ENCODE measurements at places on chromosomes 7 and 10.

DNA sequence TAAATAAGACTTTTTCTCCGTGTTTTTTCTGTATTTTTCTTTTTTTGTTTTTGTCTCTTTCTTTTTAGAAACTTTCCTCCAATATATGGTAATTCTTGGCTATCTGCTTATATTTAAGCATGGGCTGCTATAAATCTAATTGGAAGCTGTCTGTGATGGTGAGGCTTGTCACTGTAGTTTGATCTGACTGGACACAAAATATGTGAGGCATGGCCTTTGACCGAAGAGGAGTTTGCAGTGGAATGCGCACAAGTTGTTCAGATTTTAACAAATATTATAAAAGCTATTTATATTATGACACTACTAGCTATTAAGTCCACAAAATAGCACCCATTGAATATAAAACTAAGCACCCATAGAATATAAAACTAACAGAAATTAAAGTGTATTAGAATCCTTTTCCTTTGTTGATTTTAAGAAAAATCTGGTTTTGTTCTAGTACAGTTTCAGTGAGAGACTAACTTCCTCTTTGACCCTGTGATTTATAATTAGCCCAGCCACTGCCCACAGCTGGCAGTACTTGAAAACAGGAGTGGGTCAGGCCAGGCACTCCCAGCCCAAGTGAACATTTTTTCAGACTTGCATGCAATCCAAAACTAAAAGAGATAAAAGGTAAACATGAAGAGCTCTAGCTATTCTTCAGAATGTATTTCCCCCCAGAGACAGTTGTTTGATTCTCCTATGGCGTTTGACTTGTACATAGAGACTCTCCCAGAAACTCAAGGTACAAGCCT lies 69.9 kb upstream of the FGL2 start:
- no peak for DNase-seq

- DNase-seq, result peak; percentile 99
These were observed 2.2 kb upstream of the TRIM8 start for GRCh38 chr10:102641880-102642735.

DNA sequence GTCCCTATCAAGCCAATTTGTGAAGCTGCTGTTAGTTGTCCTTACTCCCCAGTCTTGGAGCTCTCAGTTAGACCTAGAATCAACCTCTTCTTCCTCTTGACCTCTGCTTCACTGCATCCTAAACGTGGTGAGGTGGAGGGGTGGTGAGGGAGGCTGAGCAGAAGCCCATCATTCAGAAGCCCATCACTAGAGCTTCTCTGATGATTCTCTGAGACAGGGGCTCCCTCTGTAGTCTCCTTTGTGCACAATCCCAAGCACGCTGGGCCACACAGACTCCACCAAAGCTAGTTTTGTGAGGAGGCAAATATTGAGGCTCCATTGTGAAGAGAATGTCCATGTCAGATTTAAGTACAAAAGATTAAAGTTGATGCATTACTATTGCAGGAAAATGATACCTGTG lies 163.8 kb upstream of the PRSS1 start:
- no peak for DNase-seq

- no peak for DNase-seq
These were observed 24.6 kb upstream of the GLCCI1 start for GRCh38 chr7:7943951-7944350.

DNA sequence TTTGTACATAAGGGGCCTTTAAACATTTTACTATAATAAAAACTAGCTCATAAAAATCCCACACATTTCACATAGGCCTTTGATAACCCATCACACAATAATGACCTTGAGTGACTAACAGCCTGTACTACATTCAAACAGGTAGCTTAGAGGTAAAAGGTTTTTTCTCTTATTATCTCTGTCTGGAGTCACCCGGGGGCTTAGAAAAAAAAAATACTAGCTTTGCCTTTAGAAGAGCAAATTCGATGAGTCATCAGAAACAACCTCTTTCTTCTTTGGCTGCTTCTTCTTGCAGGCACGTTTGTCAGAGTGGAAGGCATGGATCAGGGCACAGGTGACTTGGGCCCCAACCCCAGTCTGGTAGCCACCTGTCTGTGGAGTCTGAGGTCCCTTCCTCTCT lies 43.4 kb upstream of the ADO start:
- peak; percentile 15 for DNase-seq

DNA sequence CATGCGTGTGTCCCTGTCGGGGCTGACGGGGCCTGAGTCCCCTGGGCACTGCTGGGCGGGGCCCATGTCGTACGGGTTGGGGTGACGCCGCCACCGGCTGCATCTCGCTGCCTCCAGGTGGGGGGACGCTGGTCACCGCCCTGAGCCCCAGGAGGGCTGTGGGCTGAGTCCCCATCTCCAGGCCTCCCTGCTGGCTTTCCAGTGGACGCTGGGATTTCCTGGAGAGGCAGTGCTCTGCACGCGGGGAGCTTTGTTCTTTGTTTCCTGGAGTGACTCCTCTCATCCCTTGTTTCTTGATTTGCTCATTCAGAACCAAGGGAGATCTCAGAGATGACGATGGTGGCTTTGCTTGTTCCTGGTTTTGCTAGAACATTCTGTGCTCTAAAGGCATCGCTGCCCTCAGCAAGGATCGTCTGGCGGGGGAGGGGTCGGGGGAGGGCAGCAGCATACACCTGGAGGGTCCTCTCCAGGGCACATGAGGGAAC lies 21.0 kb downstream of the PWWP2B start:
- no peak for DNase-seq

DNA sequence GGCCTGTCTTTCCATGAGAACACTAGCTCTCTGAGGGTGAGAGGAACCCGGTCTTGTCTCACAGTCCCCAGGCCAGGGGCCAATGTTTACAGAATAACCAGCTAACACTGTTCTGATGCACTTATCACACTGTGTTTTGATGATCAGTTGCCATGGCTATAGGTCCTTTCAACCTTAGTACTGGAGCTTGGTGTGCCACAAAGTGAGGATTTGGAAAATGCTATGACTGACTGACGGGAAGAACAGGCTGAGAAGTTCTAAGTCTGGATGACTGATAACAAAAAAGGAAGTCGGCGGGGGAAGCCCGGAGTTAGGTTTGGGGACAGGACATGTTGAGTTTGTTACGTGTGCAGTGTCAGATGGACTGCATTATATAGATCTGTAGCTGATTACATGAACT lies 141.8 kb downstream of the CTTNBP2 start:
- DNase-seq, result no peak

DNA sequence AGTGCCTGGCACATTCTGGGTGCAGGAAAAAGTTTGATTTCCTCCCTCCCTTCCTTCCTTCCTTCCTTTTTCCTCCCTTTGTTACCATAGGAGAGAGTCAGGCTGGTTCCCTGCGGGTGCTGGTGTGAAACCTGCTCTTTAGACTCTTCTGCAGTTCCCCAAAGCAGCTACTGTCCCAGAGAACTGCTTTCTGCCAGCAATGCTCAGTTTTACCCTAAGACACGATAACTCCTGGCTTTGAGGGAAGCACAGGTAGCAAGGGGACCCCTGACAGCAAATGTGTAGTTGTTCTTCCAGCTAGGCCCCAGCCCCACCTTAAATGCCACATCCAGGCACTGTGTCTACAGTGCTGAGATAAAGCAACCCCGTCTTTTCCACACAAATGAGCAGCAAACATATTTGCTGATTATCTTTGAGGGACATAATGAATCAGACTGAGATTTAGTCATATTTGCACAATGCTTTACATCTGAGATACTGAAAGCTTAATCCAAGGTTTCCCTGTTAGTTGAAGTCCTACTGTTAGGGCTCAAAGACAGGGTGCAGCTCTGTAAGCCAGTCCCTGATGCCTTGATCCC lies 55.5 kb downstream of the MET start:
- no peak for DNase-seq
